Adipocyte (in vitro differentiated cells): ENCODE measurements at places on chromosomes 11 and 22.

DNA sequence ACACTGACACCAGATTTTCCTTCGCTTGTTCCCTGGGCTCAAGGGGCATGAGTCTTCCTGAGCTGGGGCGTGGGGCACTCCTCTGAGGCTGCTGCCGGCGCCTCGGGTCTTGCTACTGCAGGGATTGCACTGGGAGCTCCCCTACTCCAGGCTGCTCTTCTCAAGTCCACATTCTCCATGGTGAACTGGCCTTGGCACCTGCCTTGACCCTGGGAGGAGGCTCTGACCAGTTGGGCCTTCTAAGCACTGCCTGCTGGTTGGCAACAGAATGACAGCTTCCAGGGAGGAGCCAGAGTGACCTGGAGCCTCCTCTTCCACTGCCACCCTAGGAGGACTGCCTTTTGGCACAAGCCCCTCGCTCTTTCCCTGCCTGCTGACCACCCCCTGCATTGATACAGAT, 9.5 kb downstream of the FREY1 start:
- no peak for DNase-seq

DNA sequence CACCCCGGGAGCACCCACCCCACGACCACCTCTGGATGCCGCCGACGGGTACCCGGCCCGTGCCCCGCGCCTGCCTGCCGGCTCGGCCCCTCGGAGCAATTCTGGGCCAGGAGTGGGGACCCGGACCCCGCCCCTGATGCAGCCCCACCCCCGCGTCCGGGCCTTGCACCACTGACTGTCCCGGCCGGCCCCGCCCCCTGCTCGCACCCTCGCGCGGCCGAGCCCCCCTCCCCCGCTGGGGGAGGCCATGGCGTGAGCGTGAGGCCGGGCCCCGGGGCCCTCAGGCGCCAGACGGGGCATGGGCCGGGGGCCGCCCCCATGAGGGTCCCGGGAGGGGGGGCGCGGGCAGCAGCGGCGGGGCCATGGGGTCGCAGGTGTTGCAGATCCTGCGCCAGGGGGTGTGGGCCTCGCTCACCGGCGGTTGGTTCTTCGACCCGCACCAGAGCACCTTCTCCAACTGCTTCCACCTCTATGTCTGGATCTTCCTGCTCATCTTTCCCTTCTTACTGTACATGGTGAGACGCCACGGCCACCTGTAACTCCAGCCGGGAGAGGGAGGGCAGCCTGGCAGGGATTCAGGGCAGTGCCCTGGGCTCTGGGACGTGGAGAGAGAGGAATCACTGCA, 486 bp downstream of the PCNX3 start:
- DNase-seq: peak; percentile 52

DNA sequence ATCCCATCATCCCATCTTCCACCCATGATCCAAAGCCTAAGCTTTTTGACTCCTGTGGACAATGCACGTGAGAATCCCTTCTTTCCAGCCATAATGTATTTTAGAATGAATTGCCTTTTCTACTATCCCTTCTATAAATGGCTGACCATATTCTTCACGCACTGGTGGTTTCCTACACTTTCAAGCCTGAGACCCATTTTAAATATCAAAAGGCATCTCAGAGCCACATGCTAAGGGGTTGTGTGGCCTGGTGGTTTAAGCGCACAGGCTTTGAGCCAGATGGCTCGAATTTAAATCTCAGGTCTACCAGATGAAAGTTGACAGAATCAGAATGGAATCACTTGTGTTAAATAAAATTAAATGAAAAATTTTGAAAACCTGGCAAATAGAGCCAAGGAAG, 54.5 kb downstream of the C11orf91 start:
- no peak for DNase-seq

- peak; percentile 46 for DNase-seq
Observed at GRCh38 chr11:3109921-3110706, 52.9 kb upstream of the CARS1 start.

- no peak for DNase-seq
Observed at GRCh38 chr11:2386591-2386990, 9.5 kb downstream of the CD81 start.

GRCh38 chr11:80562523-80563125, 1121.8 kb upstream of the TENM4 start:
- DNase-seq: no peak

DNA sequence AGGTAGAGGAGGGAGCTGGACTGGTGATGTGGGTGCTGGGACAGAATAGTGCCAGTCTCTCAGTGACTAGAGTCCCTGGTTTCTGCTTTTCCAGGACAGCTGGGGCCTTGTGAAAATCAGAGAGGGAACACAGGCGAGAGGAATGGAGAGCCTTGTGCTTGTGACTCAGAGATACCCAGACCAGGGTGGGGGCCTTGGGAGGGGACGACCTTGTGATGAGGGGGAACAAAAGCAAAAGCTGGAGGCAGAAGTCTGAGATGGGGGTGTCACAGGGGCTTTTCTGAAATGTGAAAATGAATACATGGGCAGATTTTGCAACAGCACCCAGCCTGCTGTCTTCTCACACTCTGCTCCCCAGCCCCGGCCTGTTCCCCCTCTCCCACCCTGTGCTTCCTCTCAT, 3.4 kb upstream of the NR1H3 start:
- DNase-seq: no peak

DNA sequence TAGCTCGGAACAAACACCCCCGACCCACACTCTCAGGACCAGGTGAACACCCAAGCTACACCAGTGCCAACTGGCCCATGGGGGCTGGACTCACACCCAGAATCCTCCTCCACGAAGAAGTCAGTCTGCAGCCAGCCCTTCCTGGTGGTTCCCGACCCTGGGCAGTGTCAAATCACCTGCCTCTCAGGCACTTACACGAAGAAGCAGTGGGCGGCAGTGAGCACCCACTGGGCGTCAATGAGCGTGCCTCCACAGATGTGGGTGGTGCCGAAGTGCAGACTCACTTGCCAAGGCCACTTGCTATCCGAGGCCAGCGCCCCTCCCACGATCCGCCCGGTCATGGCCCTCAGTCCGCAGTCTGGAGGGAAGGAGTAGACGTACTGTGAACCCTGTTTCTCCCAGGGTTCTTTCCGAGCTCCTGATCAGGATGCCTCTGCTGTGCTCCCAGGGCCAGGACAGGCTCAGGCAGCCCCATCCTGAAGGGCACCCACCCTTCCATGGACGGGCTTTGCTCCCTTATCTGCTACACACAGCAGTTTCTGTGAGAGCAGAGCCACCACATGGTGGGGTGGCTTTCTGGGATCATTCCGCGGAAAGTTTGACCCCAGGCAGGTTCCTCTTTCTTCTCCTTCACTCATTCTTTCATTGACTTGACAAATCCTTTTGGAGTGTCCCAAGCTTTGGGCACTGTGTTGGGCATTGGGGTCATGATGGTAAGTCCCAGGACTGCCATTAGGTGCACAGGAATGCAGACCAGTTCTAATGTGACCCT, 19.4 kb downstream of the TMPRSS13 start:
- DNase-seq: no peak

- no peak for DNase-seq
Observed at GRCh38 chr11:10916665-10917064, 58.8 kb upstream of the ZBED5 start.

- no peak for DNase-seq
Observed at GRCh38 chr11:61442616-61443015, 12.7 kb downstream of the SDHAF2 start.

DNA sequence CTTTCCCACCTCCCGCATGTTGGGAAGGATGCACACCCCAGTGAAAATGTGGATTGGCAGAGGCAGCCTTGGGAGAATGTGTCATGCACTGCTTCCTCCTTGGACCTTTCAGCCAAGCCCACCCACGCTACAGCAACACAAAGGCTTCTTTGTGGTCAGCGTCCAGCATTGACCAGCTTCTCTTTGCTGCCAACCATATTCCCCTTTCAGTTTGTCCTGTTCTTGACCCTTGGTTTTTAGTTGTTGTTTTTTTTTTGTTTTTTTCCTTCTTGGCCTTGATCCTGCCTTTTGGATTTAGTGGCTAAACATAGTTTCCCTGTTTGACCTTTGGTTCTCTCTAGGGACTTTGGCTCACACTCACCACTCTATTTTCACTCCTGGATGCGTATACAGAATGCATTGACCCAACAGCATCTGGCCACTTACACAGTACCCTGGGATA, 573.6 kb downstream of the INSC start:
- DNase-seq: no peak

- no peak for DNase-seq
Observed at GRCh38 chr11:72723508-72723907, 28.7 kb downstream of the ARAP1 start.

DNA sequence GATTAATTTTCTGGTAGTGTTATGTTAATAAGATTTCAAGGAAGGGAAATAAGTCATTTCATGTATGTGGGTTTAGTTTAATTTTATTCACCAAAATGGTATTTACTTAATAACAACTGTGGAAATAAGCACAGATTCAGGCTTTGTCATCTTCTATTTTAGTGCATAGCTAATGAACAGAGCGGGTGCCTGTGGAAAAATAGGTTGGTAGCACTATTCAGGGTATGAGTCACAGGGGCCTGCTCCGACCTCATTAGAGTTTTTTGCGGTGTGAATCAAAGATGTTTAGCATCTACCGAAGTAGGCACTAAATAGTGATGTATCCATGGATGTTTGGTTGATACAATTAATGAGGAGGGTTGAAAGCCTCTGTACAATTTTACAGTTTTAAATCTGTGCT, 78.2 kb downstream of the FAT3 start:
- DNase-seq: no peak

DNA sequence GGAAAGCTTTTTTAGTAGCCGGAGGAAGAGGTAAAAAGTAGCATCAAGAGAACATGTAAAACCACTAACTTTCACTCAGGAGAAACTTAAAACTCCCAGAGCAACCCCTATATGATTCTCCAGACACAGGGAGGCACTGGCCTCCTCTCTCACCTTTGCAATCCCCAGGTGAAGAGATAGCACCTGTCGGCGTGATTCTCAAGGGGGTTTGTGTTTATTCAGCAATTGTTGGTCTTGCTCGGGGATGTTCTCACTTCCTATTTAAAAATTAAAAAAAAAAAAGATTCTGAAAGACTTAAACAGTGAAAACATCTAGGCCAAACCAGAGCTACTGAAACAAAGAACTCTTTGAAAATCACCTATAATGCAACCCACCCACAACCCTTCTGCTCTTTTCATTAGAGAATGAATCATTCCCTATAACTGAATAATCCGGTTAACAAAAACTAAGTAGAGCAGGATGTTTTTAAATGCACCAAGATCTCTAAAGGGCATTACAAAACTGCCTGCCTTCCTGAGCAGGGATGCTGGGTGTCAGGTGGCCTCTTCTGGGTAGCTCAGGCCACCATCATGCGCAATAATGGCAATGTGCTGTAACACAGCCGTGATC, 24.9 kb downstream of the DHCR7 start:
- DNase-seq: no peak

DNA sequence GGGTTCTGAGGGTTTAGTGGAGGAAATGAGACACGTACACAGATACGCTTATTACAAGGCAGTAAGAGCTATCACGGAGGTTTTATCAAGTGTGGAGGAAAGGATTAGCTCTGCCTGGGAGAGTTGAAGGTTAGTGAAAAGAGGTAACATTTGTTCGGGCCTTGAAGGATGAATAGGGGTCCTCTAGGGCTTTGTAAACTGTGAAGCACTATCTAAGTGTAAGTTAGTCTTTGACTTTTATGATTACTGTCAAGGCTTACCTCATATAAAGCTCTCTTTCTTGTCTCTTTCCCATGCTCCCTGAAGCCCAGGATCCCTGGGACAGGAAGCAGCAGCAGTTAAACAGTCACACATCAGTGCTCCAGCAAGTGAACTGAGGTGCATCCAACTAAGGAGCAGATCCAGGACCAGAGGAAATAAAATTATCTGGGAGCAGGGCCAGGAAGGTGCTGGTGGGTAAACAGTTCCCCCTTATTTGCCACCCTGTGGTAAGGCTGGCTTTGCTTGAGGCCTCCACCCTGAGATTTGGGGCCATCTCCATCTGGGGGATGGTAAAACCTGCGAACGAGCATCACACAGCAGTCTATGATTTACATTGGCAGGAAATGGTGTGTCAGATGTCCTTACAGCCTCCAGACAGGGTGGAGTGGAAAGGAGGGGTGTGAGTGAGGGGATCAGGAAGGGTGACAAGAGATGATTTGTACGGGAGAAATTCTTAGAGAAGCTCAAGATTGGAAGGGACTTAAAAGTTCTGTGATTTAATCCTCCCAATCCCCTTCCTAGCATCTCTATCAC, 27.2 kb downstream of the GVQW3 start:
- DNase-seq: no peak

DNA sequence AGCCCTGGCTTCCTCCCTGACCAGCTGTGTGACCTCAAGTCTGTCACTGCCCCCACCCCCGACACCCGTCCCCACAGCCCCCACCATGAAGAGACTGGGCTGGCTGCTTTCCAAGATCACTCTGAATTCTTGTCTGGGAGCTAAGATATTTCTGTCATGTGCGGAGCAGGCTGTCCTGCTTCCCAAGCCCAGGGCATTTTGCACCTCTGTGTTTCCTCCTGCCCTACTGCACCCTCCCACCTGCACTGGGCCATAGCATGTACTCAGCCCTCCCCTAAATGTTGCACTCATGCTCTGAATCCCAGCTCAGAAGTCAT, 30.3 kb upstream of the MYEOV start:
- DNase-seq: no peak

DNA sequence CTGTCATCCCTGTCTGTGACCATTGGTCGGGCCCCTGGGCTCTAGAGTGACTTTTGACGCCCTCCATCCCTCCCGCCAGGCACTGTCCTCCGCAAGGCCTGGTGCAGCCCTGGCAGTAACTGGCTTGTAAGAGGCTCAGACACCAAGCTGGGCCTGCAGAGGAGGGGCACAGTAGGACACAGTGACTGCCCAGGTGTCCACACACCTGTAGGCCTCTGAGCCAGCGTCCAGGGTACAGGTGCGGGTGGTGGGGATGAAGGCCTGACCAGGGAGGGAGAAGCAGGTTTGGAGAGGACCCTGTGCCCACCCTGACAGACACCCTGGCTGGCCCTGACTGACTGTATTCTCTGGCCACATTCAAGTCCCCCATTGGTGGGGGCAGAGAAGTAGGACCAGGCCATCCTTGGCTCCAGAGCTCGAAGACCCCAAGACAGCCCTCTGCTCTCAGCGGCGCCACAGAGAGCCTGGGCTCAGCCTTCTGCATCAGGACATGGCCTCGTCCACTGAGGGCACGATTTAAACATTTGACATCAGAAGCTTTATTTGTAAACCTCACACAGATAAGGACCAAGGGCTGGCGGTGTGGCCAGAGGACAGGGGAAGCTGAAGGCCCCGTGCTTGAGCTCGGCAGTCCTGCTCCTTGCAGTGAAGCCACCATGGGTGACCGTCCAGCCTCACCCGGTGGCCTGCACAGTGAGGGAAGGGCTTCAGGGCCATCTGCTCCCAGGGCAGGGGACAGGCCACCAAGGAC, 31.4 kb downstream of the PPIL2 start:
- no peak for DNase-seq

GRCh38 chr11:106581399-106581798, 436.9 kb downstream of the GUCY1A2 start:
- DNase-seq: no peak
